ENCODE measurements at places on chromosomes 2 and 18.
A peak's percentile ranks its signal among the peaks of the same experiment; 100 is the strongest.

- DNase-seq: no peak
These were observed 15.0 kb upstream of the CTDP1 start for GRCh38 chr18:79664525-79665125.

- no peak for DNase-seq
These were observed 86.2 kb downstream of the UPP2 start for GRCh38 chr2:158187908-158188307.

GRCh38 chr2:60105906-60106305 is 447.5 kb downstream of the BCL11A start:
- DNase-seq: no peak

- no peak for DNase-seq
These were observed 48.2 kb upstream of the ALPP start for GRCh38 chr2:232330068-232330999.

DNA sequence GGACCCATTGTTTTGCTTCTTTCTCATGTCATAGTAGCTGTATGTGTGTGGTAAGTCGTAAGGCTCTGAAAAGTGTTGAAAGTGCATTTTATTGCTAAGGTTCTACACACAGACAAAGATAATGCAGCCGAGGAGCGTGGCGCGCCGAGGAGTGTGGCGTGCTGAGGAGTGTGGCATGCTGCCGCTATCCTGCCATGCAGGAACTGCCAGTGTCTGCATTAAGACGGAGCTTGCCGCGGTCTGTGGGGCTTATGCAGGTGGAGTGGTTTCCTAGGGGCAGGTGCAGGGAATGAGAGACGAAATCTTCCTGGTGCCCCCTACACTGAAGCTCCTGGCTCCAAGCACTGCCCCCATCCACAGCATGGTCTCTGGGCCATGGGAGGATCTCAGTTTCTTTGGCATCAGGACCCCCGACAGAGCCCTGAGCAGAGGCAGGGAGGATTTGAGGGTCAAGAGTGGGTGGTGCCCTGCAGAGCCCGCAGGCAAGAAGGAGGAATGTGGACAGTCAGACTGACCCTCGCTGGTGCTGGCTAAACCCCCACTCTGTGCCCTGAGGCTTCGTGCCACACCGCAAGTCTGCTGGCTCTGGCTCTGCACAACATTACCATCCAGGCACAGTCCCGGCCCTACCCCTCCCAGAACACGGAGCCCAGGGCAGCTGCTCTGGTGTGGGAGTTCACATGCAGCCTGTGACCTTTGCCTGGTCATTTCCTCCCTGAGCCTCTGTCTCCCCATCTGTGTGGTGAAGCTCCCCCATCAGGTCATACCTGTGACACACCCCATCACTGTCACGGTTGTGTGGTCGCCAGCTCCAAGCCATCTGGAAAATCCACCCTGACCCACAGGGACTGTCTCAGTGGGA is 3.2 kb downstream of the SNED1 start:
- DNase-seq: no peak

- DNase-seq: no peak
These were observed 183.2 kb downstream of the EPHA4 start for GRCh38 chr2:221388891-221389290.

DNA sequence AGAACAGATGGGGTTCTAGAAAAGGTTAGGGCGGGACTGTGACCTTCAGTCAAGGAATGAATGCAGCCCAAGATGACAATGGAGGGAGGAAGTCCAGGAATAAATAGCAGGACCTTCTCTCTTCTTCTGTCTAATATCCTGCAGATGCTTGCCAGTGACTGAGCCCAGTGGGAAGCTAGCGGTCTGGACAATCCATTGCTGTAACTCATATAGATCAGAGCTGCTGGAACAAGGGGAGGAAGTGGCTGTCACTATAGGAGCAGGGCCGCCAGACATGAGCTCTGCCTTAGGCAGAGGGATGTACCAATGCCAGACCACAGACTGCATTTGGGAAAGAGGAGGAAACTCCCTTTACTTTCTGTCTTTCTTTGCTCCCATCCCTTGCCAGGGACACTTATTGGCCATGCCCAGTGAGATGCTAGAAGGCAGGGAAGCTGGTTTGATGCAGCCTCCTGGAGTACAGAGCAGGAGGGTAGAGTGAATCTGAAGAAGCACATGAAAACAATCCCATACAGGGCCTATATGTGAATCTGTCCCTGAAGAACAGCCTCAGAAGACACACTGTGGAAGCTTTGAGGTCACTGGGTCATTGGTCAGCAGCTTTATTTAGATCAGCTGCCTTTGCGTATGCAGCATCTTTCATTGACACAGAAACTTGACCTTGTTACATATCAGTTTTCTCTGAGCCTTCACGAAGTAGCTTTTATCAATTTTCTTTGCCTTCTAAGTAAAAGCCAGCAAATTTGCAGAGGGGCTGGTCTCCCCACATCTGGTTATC is 65.4 kb downstream of the CCDC85A start:
- no peak for DNase-seq

DNA sequence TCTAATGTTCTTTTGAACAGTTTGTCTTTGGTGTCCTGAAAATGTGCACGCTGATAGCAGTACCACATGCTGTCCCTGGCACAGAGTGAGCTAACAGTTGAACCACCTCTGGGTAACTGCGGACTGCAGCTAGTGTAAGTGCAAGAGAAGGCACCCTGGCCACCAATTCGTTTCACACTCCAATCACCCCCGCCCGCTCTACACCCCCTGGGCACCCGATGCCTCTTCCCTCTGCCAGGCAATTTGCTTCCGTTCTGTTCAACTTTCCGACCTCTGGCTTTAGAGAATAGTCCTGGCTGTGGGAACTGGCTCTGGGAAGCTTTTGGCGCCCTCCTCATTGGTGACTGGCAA is 1.4 kb downstream of the DOCK10 start:
- DNase-seq: peak; percentile 13

DNA sequence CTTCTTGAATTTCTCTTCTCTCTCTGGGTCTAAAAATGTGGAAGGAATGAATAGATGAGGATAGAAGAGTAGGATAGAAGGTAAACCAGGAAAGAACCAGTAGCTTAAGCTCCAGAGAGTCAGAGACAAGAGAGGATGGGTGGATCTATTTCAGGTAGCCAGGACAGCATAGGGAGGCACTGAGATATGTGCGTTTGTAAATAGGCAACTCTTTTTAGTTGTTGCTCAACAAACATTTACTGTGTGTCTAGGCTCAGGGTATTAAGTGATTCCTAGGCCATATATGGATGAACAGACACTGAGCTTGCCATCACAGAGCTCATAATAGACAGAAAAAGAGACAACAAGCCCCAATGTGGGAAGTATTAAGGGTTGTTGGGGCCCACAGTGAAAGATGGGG is 160.5 kb downstream of the NAPG start:
- DNase-seq: no peak

DNA sequence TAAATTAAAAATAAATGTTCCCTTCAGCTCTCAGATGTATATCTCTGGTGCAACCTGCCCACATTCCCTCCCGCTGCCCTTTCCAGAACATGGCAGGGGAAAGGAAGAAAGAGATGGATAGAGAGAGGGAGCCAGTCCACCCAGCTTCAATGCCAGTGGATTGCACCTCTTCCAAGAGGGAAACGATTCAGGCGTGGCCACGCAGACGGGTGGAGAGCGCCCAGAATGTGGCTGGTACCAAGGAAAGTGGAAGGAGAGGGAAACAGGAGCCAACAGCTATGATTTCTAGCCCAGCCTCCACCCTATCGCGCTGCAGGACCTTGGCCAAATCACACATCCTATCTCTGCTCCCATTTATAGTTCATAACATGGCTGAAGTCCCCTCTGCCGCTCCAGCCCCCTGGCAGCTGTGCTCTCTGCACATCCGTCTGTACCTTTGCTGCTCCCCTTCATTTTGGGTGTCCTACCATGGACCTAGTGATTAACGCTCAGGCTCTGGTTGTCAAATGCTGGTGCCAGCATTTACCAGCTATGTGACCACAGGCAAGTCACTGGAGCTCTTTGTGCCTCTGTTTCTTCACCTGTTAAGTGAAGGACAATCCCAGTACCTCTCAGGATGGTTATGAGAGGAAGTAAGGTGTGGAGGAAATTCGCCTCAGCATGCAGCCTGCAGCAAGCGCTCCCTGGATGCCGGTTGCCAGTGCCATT is 66.5 kb downstream of the SFXN5 start:
- DNase-seq: no peak

DNA sequence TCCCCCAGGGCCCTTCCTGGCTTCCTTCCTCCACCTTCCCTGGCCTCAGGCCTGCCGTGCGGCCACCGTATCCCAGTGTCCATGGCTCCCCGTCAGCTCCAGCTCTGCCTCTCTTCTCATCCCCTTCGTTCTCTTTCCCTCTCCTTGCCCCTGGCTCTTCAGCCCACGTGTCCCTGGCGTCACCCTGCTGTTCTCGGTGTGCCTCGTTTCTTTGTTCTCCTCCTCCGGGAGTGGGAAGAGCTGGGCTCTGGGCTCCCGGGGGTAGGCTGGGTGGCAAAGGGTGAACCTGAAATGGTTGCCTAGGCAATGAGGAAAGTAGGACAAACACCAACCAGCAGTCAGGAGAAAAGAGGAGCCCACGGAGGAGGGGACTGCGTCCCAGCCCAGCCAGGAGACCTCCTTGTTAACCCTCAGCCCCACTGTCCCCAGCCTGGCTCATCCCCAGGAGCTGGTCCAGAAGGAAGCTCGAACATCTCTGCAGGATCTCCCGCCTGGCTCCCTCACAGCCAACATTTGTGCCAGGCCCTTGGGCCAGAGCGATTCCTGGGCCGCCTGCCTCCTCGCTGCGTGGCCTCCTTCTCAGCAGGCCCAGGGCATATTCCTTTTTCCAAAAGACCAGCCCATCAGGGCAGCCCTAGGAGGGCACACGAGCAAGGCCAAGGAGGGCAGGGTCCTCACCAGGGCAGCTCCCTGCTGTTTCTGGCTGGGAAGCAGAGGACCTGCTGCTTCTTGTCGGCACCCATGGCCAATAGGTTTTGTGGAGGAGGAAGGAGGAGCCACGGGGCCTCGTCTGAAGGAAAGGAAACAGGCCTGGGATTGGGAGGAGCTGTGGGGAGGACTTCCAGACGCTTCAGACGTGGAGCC is 30.9 kb upstream of the DNMT3A start:
- no peak for DNase-seq

DNA sequence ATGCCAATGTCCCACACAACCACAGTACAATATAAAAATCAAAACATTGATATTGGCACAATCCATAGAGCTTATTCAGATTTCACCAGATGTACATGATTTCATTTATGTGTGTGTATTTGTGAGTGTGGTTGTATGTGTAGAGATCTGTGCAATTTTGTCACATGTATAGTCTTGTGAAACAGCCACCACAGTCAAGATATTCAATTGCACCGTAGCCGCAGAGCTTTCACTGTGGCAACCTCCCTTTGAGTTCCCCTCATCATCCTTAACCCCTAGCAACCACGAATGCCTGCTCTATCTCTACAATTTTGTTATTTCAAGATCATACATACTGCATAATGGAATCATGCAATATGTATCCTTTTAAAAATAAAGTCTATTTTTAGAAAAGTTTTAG is 391.3 kb downstream of the SETBP1 start:
- no peak for DNase-seq

DNA sequence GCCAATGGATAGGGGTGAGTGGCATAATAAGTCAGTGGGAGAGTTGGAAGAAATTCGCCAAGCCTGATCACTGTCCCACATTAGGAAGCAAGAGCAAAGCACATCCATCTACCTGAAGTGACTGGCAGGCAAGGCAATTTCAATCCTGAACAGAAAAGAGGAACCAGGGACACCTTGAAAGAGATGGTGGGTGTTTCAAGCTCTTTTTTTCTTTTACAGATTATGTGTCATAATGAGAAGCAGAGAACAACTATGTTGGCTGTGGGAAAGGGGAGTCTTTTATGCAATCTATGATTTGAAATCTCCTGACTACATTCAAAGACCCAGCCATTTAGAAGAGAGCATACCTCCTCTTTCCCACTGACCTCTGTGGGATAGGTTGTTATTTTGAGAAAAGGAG is 63.5 kb downstream of the TGIF1 start:
- DNase-seq: no peak

DNA sequence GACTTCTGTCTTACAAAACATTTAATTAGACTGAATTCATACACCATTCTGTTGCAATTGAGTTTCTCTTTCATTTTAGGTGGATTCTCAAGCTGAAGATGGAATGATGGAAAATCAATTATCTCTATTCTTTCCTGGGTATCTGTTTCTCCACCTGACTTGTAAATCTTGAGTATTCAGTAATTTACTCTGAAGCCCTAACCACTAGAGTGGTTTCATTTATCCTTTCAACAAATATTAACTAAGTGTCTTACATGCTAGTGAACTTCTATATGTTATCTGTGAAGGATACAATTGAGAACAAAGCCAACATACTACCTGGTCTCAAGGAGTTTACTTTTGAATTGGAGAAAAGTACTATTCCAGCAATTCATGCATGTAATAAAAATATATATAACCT is 94.1 kb upstream of the ZNF804A start:
- DNase-seq: no peak

DNA sequence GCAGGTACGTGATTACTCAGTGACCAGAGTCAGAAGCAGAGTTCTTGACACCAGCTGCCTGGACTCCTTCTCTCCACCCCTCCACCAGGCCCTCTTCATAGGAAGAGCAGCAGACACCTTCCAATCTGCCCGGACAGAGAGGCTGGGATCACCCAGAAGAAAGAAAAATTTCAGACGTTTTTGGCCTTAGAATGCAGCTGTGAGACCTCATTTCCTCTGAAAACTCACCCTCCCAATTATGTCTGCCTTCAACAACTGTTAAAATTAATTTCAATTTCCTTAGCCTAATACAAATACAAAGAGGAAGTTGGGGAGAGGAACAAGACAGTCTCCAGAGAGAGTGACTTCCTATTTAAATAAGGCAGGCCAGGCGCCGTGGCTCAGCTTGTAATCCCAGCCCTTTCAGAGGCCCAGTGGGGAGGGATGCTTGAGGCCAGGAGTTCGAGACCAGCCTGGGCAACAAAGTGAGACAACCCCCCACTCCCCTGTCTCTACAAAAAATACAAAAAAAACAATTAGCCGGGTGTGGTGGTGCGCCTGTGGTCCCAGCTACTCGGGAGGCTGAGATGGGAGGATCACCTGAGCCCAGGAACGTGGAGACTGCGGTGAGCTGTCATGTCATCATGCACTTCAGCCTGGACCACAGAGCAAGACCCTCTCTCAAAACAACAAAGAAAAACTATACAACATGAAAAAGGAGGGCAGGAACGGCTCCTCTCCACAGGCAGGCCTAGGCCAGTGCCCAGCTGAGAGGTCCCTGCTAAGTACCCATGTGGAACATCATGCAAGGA is 1.6 kb downstream of the SLC66A2 start:
- DNase-seq: no peak

GRCh38 chr18:47969816-47970215 is 39.4 kb upstream of the SMAD2 start:
- DNase-seq: no peak

- DNase-seq: peak; percentile 30
These were observed 32.6 kb upstream of the SPAG16 start for GRCh38 chr2:213251618-213252017.

GRCh38 chr18:47522359-47522758 is 270.9 kb upstream of the SKOR2 start:
- DNase-seq: no peak

- no peak for DNase-seq
These were observed 126.2 kb upstream of the EML6 start for GRCh38 chr2:54597153-54597848.

Data from frontal cortex (tissue), 4 donors.